ENCODE measurements at places on chromosomes 6 and 20.

GRCh38 chr6:164415832-164416563 is 893.4 kb downstream of the C6orf118 start:
- DNase-seq, result no peak

DNA sequence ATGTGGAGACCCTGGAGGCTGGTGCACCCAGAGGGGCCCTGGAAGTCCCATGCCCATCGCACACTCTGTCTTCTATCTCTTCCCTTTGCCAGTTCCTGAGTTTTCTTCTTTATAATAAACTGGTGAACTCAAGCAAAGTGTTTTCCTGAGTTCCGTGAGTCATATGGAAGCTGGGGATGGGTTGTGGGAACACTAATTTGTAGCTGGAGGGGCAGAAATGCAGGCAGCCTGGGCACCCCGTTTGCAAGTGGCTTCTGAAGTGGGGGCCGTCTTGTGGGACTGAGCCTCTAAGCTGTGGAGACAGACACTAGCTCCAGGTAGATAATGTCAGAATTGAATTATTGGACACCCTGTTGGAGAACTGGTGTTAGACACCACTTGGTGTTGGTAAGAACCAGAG is 3.2 kb upstream of the PPP1R3G start:
- no peak for DNase-seq

- no peak for DNase-seq
These were observed 23.9 kb upstream of the YWHAB start for GRCh38 chr20:44861531-44862006.

DNA sequence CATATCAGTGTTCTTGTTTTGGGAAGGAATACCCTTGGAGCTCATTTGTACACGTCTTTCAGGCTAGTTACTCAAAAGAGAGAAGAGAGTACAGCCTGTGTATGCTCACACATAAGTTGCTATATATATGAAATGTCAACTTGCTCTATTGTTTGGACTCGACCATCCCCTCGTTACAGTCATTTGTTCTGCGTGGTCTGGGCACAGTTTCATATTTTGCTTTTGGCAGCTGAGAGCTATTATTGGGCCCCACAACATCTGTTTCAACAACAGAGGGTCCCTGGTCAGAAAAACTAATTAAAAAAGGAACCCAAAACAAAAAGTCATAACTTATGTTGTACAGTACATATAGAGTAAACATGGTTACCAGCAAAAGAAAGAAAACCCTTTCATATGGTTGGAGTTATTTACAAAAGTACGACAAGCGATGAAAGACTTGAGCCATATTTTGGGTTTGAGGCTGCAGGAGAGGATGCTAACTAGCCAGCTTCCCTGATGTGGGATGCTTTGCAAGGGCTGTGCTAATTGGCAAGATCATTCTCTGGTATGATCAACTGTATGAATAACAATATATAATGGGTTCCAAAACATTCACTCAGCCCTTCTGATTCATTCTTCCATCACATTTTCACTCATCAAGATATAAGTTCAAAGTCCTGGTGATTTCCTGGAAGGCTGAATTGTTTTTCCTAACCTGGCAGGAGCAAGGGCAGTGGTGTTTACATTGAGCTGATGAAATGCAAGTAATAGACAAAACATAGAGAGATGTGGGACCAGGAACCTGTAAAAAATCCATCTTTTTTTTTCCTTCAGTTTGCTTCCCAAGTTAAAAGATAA is 137.9 kb downstream of the RPS12 start:
- DNase-seq, result no peak

GRCh38 chr20:44784688-44785087 is 25.7 kb downstream of the RIMS4 start:
- DNase-seq, result no peak

DNA sequence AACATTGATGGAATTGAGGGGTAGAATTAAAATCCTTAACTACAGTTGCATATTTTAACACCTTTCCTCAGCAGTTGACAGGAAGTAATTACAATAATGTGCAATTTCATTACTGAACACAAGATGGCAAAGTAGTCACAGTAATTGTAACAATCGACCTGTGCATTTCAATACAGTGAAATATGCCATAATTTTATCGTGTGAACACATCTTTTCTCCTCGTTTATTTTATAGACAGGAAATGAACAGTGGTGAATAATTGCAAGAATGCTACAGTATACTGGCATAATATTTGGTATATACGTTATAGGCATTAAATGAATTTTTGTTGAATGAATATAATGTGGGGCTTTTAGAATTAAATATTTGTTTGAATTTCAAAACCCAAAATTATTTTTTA is 25.0 kb downstream of the CYB5R4 start:
- DNase-seq, result peak; percentile 10

- DNase-seq, result no peak
These were observed 138.7 kb upstream of the THEMIS start for GRCh38 chr6:128039543-128039942.

DNA sequence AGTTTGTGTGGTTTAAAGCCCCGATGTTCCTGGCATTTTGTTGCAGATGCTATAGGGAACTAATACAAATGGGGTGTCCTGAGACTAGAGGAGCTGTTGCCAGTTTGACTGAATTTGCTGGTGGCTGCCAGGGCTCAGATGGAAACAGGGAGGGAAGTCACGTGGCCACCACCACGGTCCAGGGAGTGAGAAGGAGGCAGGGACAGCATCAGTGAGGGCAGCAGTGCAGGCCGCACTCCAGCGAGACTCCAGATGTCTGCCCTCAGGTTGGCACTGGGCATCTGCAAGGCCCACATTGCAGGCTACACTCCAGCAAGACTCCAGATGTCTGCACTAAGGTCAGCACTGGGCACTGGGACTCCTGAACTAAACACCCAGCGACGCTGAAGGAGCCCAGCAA is 86.2 kb downstream of the RAMACL start:
- DNase-seq, result no peak

DNA sequence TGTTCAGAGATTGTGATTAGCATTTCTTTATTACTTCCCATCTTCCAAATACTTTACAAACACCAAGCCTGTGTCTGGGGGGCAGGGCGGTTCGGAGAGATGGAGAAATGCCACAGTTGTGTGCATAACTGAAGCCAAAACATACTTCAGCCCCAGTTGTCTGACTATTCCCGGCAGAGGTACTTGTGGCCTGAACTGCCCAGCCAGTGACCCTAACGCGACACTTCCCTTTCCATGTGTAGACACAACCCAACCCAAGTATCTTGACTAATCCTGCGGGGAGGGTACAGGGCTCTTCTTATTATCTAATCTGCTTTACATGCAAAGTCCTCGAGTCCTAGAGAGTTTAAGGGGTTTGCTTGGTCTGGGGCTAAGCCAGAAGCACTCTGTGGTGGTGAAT is 46.2 kb downstream of the ISM1 start:
- DNase-seq, result no peak

GRCh38 chr20:62655282-62656196 is 13.2 kb downstream of the SLCO4A1 start:
- DNase-seq, result no peak

GRCh38 chr20:49787371-49788357 is 25.0 kb upstream of the SLC9A8 start:
- no peak for DNase-seq

DNA sequence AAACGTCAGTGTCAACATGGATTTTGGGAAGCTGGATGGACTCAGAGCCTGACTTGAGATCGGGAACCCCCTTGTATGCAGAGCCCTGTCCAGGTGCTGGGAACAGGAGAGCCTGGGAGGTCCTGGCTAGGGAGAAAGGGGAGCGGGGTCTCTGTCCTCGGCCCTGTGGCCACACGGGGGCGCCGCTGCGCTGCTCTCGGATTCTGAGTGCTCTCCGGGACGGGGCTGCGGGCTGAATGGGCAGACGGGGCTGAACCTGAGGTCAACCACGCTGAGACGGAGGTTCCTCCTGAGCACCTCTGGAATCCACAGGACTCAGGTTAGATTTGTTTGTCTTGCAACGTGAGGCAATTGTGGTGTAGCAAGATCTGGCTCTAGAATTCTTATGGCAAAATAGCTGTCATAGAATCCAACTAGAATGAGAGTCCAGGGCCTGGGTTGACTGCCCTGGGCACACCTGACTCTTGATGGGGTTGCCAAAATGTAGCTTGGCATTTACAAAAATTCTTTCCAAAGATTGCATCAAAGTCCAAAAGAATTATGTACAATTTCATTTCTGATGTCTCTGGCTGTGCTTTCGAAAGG is 20.6 kb upstream of the HLA-F start:
- peak; percentile 43 for DNase-seq

- no peak for DNase-seq
These were observed 54.3 kb upstream of the GMPR start for GRCh38 chr6:16184129-16184528.

DNA sequence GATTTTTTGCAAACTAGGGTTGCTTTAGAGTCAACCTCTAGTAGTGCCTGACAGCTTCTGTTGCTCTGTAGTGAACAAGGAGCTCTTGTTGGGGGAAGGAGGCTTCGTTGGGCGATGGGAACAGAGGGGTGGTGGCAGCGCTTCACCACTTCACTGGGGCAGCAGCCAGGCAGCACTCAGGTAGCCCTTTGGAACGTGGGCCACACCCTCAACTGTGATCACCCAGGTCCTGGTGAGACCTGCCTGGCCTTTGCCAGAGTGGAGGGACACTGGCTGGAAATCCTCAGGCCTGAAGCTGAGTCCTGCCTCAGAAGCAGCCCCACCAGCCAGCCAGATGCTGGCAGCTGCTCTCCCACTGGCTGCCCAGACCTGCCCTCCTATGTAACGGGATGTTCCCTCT is 10.4 kb upstream of the EDN3 start:
- DNase-seq, result no peak

DNA sequence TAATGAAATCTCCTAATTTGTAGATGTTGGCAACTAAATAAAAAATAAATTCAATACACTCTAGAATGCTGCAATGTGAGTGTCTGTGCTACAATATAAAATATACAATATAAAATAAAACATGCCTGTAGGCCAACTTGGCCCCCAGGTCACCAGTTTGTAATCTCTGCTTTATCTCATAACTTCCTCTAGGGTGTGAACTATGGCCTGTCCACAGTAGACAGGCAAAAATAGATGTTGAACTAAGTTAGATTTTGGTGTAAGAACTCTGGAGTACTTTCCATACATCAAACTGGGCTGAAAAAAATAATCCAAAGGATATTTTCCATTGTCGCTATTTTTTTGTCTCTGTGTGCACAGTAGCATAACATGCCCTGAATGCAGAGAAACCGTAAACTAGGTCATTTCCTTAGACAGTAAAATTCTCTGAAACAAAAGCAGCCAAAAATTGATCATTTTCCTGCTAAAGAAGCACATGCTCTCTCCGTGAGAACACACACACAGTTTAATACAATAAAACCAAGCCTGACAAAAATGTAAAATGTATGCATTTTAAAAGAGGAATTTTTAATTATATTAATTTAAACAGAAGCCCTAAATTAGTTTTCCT is 98.5 kb upstream of the ZFP64 start:
- DNase-seq, result no peak

- no peak for DNase-seq
These were observed 104.2 kb upstream of the STXBP5 start for GRCh38 chr6:147099974-147100373.

DNA sequence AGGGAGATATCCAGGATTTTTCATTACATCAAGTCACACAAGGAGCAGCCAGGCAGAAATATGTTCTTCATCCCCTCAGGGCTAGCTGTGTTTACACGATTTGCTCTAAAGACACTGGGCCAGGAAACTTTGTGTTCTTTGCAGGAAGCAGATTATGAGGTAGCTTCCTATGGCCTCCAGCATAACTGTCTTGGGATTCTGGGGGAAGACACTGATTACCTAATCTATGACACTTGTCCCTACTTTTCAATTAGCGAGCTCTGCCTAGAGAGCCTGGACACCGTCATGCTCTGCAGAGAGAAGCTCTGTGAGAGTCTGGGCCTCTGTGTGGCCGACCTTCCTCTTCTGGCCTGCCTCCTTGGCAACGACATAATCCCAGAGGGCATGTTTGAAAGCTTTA is 11.2 kb downstream of the FAM120B start:
- no peak for DNase-seq

- DNase-seq, result no peak
These were observed 6.4 kb upstream of the MPC1 start for GRCh38 chr6:166389119-166389518.

GRCh38 chr6:161947371-161947770 is 673.5 kb upstream of the AGPAT4 start:
- DNase-seq, result no peak

DNA sequence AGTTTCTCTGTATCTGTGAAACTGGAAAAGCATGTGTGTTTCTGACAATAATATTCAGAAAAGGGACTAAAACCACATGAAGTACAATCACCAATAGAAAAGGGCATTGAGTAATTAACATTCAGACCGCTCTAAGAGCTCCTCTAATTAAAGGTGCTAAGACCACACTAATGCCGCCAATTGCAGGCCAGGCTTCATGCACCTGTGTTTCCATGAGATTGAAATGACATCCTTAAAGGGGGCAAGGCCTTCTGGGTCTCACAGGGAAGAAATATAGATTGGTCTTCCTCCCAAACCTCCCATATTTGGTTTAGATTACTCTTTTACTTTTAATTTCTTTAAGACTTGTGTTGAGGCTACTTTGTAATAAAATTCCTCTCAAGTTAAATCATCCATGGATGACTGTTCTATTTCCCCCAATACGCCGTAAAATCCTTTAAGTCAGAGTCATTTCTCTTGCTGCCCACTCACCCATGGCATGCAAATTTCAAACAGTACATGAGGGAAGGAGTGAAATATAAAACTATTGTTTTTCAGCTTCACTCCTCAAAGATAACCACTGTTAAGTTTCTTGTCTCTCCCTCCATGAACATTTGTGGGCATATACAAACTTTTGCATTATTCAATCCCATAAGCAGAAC is 110.6 kb downstream of the UBE3D start:
- no peak for DNase-seq

- no peak for DNase-seq
These were observed 218.9 kb upstream of the RIN2 start for GRCh38 chr20:19539191-19539590.

- no peak for DNase-seq
These were observed 373.8 kb upstream of the JAG1 start for GRCh38 chr20:11047559-11047958.
